ENCODE measurements at places on chromosomes 6 and 20.

DNA sequence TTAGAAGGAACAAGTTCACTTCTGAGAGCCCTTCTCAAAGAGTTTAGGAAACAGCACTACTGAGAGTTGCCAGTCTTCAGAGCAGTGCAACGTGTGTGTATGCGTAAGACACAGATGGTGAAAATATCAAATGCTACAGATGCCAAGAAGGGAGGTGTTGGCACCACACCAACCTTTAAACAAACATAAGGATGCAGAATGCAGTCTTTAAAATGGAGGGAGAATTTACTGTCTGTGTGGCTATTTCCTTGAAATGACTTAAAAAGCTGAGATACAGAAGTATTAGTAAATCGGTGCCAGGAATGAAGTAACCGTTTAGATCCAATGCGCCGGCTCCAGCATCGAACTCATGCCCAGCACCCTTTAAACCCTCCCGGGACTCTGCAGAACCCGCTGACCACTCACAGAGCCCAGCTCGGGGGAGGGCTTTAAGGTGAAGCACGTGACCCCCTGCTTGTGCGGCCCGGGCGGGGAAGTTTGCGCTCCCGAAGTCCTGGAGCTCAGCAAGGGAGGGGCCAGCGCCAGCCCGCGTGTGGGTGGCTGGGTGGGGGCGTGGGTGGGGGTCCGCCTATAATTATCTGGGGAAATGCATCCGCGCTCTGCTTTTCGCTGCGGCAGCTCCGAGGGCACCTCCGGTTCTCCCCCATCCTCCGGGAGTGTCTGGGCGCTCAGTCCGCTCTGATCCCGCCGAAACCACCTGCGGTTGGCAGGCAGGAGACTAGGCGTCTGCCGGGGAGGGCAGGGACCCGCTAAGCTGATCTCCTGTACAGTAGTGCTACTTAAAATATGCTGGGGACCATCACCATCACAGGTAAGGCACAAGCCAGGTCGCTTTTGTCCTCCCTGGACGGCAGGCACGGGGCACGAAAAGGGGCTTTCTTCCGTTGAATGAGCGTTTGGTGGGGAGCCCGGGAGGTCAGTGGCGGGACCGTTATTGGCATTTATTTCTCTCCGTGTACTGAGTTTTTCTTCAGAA, 66.0 kb downstream of the ZBTB2 start:
- peak overlapping the region; percentile 86 for H3K27ac ChIP-seq
- DNase-seq, result no peak
- peak overlapping the region; percentile 68 for H3K4me3 ChIP-seq

GRCh38 chr20:42775866-42776265, 413.8 kb downstream of the PTPRT start:
- peaks cover 25% of the 10 kb centered on the region for H3K36me3 ChIP-seq
- no peak for DNase-seq
- H3K4me3 ChIP-seq, result no peak overlapping the region
- H3K27me3 ChIP-seq, result no peaks in the 10 kb centered on the region

- no peak overlapping the region for H3K27ac ChIP-seq
- peaks cover 6% of the 10 kb centered on the region for H3K27me3 ChIP-seq
- H3K4me1 ChIP-seq, result peaks cover 4% of the 10 kb centered on the region
- DNase-seq, result no peak
- H3K36me3 ChIP-seq, result no peaks in the 10 kb centered on the region
Observed at GRCh38 chr6:44738601-44739146, 351.2 kb downstream of the CDC5L start.

DNA sequence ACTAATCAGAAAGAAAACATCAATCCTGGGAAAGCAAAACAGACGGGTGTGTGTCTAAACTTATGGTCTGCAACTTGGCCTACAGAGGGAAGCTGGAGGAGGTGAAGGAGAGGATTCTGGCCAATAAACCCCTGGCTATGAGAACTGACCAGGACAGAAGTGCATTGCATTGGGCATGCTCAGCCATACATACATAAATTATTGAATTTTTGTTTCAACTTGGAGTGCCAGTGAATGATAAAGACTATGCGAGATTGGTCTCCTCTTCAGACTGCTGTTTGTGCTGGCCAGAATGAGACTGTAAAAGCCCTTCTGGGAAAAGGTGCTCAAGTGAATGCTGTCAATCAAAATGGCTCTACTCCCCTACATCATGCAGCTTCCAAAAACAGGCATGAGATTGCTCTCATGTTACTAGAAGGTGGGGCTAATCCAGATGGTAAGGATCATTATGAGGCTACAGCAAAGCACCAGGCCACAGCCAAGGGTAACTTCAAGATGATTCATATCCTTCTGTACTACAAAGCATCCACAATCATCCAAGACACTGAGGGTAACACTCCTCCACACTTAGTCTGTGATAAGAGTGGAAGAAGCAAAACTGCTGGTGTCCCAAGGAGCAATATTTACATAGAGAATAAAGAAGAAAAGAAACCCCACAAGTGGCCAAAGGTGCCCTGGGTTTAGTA, 17.4 kb downstream of the ADNP start:
- H3K36me3 ChIP-seq, result peaks cover 10% of the 10 kb centered on the region
- no peak for DNase-seq
- peak overlapping the region; percentile 88 for H3K27ac ChIP-seq
- peaks cover 65% of the 10 kb centered on the region for H3K4me1 ChIP-seq
- H3K27me3 ChIP-seq, result no peaks in the 10 kb centered on the region
- no peak overlapping the region for H3K4me3 ChIP-seq

DNA sequence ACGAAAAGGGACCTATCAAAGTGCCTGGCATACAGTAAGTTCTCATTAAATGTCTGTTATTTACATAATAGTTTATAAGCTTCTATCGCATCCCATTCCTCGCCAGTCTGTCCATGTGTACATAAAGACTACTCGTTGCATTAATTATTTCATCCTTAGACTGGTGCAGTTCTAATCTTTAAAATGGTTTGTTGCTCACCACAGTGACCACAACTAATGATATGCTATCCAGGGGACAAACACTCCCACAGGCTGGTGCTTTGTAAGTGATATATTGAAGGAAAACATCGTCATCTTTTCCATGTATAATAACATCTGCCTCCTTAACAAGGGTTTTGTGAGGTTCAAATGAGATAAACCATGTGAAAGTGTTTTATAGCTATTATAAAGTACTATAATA, 39.0 kb upstream of the HBS1L start:
- DNase-seq, result no peak
- H3K27ac ChIP-seq, result no peak overlapping the region
- H3K4me3 ChIP-seq, result no peak overlapping the region
- H3K27me3 ChIP-seq, result no peaks in the 10 kb centered on the region
- peaks cover 12% of the 10 kb centered on the region for H3K4me1 ChIP-seq

DNA sequence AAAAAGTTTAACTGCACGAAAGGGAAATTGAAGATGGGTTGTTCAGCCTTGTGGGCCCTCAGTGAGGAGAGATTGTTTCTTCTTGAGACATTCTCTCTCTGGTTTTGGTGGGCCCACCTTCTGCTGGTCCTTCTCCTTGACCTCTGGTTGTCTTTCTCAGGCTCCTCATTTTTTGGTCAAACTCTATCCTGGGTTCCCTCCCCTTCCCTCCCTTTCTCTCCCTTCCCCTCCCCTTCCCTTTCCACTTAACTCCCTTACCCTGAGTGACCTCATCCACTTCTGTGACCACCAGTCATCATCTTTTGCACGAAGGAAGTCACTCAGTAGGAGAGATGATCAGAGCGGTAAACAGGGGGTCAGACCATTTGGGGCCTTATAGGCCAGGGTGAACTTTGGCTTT, 71.5 kb upstream of the RALY start:
- no peak for DNase-seq
- H3K36me3 ChIP-seq, result no peaks in the 10 kb centered on the region
- H3K27ac ChIP-seq, result no peak overlapping the region
- H3K4me1 ChIP-seq, result no peaks in the 10 kb centered on the region

Measured in progenitor cell of endocrine pancreas (in vitro differentiated cells).